Stimulated activated CD8-positive, alpha-beta memory T cell treated with anti-CD3 and anti-CD28 coated beads, Interleukin-7, amount 100 ng/mL, for 1 hour (primary cell): ENCODE measurements at places on chromosomes 4 and X.

DNA sequence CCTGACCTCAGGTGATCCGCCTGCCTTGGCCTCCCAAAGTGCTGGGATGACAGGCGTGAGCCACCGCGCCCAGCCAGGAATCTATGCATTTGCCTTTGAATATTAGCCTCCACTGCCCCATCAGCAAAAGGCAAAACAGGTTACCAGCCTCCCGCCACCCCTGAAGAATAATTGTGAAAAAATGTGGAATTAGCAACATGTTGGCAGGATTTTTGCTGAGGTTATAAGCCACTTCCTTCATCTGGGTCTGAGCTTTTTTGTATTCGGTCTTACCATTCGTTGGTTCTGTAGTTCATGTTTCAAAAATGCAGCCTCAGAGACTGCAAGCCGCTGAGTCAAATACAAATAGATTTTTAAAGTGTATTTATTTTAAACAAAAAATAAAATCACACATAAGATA is 44.2 kb upstream of the SHOX start:
- DNase-seq: no peak

- DNase-seq: peak; percentile 40
These were observed 119.9 kb downstream of the RASGEF1B start for GRCh38 chr4:81351654-81352445.

GRCh38 chr4:158322109-158322508 is 111.8 kb downstream of the TMEM144 start:
- DNase-seq: no peak

DNA sequence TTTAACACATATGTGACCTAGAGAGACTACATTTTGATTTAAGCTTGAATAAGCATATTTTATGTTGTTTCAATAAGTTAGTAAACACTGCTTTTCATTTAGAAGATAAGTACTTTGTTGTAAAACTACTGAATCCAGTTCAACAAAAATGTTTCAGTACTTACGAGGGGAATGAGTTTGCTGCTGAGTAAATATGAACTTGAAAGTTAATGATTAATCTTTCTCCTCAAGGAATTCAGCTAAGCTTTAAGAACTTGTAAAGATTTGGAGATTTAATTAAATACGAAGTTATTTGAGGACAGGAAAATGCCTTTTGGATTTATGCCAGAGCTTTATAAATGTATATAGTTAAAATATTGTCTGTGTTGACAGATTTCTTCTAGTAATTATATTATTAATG is 933.0 kb upstream of the LCORL start:
- no peak for DNase-seq

DNA sequence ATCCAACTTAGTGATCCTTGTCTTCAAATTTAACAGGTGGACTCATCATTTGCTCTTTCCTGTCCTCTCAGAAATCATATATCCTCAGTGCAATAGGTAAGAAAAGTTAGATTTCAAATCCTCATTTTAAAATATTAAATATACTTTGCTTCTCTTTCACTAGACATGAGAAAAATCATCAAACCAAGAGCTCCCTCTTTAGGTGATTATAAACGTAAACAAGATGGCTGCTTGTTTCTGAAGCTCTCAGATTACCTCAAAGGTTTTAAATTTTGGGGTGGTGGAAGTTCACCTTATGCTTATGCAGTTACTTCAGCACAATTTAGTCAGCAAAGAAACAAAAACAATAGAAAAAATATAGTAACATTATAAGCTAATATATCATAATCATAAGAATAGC is 27.3 kb downstream of the CSN3 start:
- DNase-seq: no peak

- DNase-seq: no peak
These were observed 94.6 kb downstream of the RLIM start for GRCh38 chrX:74519870-74520269.

GRCh38 chrX:16089086-16089485 is 34.3 kb upstream of the GRPR start:
- DNase-seq: no peak

- DNase-seq: no peak
These were observed 12.7 kb upstream of the STARD8 start for GRCh38 chrX:68634649-68635227.

- no peak for DNase-seq
These were observed 61.6 kb upstream of the ARSJ start for GRCh38 chr4:114041117-114041475.

- no peak for DNase-seq
These were observed 59.6 kb downstream of the SMIM31 start for GRCh38 chr4:164813554-164813953.

- DNase-seq: no peak
These were observed 44.8 kb upstream of the HMX1 start for GRCh38 chr4:8916351-8916885.

DNA sequence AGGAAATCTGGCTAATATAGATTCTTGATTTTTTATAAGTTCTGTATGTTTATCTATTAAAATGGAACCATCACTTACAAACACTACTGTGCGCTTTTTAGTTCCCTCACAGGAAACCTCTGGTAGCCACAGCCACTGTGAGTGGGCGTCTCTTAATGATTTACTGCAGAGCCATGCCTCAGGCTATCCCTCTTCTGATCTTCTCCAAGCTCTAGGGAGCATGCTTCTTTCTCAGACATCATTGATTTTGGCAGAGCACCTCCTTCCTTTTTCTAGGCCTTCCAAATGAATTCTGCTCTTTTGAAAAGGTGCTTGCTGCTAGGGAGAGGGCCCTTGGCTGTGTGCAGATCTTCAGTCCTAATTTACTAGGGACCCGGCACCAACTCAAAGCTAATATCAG is 61.1 kb upstream of the STS start:
- DNase-seq: no peak

- DNase-seq: no peak
These were observed at the start of gene PCSK1N for GRCh38 chrX:48835524-48836329. TSS of gene PCSK1N (minus strand) at chrX:48835610. CDS start at chrX:48835532, 78 bp downstream.

DNA sequence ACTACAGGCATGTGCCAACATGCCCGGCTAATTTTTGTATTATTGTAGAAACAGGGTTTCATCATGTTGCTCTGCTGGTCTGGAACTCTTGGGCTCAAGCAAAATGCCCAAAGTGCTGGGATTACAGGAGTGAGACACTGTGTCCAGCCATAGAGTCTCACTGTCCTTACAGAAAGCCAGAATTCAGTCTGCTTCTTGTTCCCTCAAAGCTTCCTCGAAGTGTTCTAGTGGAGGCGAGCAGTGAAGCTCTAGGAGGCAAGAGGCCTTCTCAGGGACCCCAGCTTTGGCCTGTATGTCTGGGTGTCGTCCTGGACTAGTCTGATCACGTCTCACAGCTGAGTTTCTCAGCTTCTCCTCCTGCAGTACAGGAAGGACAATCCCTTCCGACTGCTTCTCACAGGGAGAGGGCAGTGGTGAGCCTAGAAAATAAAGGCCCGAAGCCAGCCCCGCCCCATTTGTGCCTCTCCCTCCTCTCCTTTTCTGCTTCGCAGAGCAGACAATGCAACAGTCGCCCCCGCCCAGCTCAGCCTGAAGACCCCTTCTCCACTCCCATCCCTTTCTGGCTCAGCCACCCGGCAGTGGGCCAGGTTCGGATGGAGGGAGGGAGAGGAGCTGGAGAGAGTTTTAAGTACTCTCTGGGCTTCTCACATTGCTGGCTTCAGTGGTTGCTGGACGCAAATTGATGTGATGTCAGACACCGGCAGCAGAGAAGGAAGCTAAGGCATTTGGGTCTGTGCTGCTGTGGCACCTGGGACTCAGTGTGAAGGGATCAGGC is 11.1 kb upstream of the FAM3A start:
- DNase-seq: no peak

DNA sequence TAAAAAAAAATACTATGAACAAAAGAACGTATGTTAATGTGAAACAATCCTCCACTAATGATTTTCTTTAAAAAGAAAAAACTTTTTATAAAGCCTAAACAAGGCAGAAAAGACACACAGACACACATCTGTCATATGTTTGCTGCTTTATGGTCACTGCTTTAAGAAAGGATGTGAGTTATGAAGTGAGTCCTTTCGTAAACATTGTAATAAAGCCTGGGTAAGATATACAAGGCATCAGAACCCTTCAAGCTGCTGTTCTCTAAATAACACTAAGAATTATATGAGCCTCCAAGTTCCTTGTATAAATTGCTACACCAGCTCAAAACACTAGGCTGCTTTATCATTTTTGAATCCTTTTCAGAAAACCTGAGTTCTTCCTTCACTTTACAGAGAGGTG is 81.6 kb downstream of the FBXO8 start:
- DNase-seq: no peak

GRCh38 chr4:69823481-69824186 is 36.3 kb downstream of the SULT1E1 start:
- no peak for DNase-seq

DNA sequence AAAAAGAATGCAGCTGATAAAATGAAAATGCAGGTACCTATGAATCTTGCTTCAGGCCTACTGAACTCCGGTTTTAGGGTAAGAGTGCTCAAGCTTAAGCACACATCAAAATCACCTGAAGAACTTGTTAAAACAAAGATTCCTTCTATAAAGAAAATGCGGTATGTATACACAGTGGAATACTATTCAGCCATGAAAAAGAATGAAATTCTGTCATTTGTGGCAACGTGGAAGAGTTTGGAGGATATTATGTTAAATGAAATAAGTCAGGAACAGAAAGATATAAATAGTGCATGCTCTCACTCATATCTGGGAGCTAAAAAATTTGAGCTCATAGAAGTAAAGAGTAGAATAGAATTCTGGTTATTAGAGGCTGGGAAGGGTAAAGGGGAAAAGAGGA is 14.0 kb upstream of the CHM start:
- DNase-seq: no peak

DNA sequence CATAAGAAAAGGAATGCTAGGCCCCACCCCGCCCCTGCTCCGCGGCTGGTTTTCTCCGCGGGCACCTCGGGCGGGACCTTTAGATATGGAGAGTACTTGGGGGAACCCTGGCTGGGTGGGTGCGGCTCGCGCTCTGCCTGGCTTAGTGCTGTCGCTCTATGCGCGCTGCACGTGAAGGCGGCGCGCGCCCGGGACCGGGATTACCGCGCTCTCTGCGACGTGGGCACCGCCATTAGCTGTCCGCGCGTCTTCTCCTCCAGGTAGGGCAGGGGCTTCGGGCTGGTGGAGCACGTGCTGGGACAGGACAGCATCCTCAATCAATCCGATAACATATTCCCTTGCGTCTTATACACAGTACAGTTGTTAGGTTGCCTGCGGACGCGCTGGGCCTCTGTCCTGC is 56.0 kb downstream of the MAGEB10 start:
- no peak for DNase-seq

- no peak for DNase-seq
These were observed 47.1 kb downstream of the FAM193A start for GRCh38 chr4:2583517-2583916.

DNA sequence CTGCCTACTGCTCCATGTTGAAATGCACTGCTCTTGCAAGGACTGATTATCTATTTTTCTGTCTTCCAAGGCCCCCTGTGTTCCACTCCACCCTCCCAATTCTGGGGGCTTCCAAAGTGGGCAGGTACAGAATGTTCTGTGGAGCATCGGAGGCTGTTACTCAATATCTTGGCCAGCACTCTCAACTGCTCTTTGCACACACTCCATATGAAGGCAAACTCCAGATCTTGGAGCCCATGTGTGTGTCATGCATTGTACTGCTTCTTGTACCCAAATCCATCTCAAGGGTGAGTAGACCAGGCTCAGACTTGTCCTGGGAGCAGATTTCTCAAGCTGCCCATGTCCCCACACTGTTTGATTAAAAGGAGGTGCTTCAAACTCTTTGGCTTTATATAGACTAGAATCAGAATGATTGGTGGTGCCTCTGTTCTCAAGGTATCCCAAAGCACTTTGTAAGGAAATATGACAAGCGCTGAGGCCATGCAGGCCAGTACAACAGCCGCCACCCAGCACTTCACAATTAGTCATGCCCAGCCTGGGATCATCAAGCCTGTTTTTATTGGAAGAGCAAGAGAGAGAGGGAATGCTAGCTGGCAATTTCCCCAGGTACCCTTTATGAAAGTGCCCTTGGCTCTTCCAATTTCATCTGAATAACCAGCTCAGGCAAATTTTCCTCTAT is 44.3 kb downstream of the AR start:
- no peak for DNase-seq

GRCh38 chr4:80216100-80216761 is 18.9 kb downstream of the PRDM8 start:
- no peak for DNase-seq

GRCh38 chr4:137531168-137531985 is 917 bp downstream of the PCDH18 start:
- no peak for DNase-seq

- DNase-seq: no peak
These were observed 144.0 kb downstream of the FNIP2 start for GRCh38 chr4:158912806-158913205.

- no peak for DNase-seq
These were observed 76.4 kb downstream of the JAKMIP1 start for GRCh38 chr4:6123976-6124375.

DNA sequence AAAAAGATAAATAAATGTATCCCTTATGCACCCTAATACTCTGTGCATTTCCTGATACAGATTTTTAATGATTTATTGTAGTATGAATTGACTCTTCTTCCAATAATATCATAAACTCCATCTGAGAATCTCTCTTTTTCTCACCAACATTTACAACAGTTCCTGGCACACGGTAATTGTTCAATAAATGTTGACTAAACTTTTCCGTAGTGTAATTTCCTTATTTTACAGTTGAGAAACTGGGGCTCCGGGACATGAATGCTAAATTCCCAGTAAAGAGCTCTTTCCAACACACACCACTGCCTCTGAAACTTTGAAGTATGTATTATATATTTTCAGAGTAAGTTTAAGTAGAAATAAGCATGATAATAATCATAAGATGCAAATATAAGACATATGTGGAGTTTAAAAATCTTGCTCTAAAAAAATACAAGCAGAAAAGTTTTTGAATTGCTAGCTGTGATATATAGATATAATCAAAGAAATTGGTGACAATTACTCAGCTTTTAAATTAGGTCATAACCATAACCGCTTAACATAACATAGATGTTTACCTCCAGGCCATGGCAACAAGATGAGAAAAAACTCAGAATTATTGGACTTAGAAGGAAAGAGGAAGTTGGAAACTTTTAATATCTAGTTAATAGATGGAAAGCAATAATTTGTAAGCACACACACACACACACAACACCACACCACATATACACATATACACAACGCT is 28.2 kb upstream of the ANTXR2 start:
- DNase-seq: no peak

GRCh38 chr4:98522636-98523395 is 135.6 kb downstream of the TSPAN5 start:
- DNase-seq: no peak

GRCh38 chr4:61198686-61199085 is 1.4 kb upstream of the ADGRL3 start:
- DNase-seq: no peak

GRCh38 chr4:138367942-138368341 is 125.8 kb upstream of the SLC7A11 start:
- DNase-seq: no peak

GRCh38 chr4:140296335-140297220 is 76.9 kb upstream of the SCOC start:
- no peak for DNase-seq

DNA sequence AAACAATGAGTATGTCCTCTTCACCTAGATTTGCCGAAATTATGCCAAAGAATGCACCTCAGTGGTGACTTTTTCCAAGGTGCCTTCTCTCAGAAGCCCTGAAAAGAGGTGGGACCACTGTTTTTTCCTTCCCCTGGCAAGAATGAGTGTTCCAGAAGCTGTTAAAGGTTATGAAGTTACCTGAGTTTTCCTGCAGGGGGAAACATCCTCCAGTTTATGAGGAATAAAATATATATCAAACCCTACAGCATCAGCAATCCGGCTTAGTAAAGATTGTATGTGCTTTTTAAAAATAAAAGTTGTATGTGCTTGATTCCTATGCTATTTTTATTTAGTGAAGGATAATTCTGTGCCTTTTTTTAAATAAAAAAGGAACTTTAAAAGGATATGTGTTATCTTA is 73.3 kb downstream of the RBM46 start:
- no peak for DNase-seq

- no peak for DNase-seq
These were observed 212.1 kb upstream of the GALNTL6 start for GRCh38 chr4:171601091-171601490.
